ENCODE measurements at places on chromosomes 7 and 10. TPM values are rescaled to one million over a fixed set of nuclear protein-coding genes. Genes with fewer than 3 reads are reported as not detected.

GRCh38 chr10:122286867-122287266 lies 15.8 kb downstream of the BTBD16 start:
- DNase-seq = peak; percentile 90

Gene LRGUK
- 1.6 TPM for total RNA-seq

GRCh38 chr10:61356354-61356753 lies 96.8 kb downstream of the TMEM26 start:
- no peak for DNase-seq

DNA sequence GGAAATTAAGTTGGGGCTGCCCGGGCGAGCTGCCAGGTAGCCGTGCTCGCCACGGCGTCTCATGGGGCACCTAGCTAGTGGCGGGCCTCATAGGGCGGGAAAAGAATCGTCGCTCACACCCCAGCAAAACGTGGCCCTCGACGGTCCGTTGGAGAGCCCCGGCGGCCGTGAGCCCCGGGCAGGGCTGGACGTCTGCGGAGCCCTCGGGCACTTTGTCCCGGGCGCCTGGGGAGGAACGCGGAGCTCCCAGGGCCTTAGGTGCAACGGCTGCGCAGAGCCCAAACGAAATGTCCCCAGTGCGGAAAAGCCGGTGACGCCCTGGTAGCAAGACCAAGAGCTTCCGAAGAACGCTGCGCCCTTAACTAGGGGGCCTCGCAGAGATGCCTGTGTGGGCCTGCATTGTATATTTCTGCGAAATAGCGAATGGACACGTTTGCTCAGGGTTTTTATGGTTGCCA lies 866 bp upstream of the SFMBT2 start:
- DNase-seq = peak; percentile 36

DNA sequence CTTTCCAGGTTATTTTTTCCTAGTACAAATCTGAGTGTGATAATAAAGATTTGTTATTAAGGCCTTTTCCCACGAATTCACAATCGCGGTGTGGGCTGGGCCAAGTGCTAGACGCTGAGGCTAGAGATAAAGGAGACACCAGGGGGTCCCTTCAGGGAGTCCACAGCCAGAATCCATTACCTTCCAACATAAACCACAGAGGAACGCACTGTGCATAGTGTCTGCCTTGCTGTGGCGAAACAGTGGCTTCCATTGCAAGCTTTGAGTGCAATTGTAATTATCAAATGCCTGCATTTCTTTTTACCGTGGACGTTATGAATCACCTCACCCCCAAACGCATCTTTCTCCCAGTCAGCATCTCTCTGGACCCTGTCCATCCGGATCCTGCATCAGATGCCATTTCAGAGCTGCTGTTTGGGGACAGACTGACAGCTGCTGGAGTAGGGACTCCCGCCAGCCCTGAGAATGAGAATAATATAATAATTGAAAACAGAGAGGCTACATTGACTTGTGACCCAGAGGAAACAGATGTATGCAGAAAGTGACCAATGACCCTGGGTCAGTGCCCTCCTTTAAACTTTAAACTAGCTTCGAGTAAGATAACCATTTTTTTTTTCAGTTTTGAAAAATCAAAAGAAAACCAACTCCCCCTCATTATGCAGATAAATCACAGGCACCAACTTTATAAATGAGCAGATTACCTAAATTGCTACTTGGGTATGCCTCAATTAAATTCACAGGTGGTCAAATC lies 456.2 kb upstream of the NRP1 start:
- DNase-seq = no peak

DNA sequence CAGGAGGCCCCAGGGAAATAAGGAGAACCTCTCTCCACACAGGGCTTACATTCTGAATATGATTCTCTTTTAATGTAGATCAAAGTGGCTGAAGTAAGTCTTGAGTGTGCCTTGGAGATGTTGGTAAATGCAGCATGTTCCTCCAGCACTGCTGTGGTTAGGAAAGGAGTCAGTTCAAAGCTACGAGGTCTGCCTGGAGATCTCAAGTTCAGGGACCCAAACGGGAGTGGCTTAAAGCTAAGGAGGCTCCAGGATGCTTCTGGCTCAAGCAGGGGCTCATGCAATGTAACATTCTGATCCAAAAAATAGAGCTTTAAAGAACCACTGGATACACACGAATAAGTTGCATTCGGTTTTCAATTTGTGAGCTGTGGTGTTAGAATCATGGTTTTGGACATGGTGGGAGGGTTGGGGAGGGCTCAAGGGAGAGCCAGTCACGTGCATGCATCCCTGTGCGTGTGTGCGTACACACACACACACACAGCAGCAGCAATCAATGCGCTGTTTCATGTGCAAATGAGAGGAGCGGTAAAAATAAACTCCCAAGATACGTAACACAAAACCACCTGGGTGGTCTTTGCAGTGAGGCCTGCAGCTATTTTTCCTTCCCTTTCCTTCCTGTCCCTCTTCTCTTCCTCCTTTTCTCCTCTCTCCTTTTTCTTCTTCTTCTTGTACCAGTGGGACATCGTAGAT lies 70.5 kb downstream of the AOAH start:
- DNase-seq = peak; percentile 37

DNA sequence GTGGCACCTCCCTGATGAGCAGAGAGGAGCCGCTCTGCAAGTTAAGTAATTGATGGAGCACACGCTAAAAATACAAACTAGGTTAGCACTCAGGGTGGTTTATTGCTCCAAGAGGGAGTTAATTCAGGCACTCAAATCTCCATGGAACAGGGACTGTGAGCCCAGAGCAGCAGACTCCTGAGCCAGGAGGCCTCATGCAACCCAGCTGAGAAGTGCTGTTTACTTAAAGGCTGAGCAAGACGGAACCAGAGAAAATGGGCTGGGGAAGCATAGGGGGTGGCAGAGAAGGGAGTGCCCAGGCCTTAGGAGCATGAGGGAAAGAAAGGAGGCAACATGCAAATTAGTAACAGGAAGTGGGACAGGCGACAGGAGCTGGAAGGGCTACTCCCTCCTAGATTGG lies 174.1 kb downstream of the KCNMA1 start:
- DNase-seq = no peak

- DNase-seq = no peak
These were observed 28.1 kb downstream of the PLAC9 start for GRCh38 chr10:80160361-80161320.

Gene H2BK1
- total RNA-seq = not detected

Gene CTNNA3
- total RNA-seq = 15.5 TPM

Gene CYP26C1
- not detected for total RNA-seq

- DNase-seq = peak; percentile 94
These were observed 199.3 kb downstream of the SNX10 start for GRCh38 chr7:26490640-26491624.

DNA sequence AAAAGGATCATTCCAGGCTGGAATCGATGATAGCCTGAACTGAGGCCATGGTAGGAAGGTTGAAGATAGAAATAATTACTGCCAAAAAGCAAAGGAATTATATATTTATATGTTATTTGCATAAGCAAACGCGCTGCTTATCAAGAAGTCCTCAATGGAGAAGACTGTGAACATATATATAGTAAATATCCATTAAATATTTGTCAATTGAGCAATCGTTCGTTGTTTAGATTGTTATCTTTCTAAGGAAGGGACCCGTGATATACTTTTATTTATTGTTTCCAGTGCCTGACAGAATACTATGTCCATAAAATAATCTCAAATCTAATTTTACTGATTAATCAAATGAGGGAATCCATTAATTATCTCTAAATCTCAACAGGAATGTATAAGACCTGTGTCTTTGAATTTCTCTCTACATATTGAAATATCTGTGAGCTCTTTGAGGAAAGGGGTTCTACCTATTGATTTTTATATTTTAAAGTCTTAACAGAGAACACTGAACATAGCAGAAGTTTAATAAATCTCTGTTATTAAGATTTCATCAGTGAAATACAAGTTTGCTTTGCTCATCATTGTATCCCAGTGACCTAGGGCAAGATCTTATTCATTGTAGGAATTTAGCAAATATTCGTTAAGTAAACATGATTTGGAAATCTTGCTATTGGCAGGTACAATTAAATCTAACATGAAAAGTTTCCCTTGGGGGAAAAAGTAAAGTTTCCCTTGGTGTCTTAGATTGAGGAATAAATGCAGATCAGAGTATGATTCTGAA lies 12.0 kb upstream of the HERC4 start:
- no peak for DNase-seq

Gene FAM25G
- total RNA-seq = not detected

DNA sequence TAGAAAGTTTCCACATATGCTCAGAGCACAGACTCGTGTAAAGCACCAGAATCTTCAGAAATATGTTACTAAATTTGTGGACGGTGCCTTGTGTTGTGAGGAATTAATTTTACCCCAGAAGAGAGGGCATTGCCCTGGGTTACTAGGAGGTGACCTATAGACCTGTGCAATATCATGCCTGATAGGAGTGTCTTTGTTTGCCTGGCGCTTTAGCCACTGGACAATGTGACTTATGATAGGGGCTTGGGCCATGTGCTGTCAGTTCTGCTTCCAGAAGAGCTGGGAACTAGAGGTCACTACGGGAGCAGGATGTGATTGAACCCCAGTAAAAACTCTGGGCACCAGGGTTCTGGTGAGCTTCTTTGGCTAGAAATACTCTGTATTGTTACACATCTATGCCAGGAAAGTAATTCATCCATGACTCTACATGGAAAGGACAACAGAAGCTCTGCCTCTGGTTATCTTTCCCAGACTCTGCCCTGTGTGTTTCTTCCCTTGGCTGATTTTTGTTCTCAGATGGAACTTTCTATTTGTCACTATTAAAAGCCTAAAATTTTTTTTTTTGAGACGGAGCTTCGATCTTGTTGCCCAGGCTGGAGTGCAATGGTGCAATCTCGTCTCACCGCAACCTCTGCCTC lies 75.5 kb downstream of the SIRT1 start:
- DNase-seq = no peak

GRCh38 chr7:132782777-132783640 lies 206.7 kb upstream of the PLXNA4 start:
- DNase-seq = no peak

Gene SCIN
- total RNA-seq = 9.5 TPM

GRCh38 chr10:43265799-43266721 lies 805 bp downstream of the RASGEF1A start:
- no peak for DNase-seq

Gene ADRA2A
- 4.3 TPM for total RNA-seq

DNA sequence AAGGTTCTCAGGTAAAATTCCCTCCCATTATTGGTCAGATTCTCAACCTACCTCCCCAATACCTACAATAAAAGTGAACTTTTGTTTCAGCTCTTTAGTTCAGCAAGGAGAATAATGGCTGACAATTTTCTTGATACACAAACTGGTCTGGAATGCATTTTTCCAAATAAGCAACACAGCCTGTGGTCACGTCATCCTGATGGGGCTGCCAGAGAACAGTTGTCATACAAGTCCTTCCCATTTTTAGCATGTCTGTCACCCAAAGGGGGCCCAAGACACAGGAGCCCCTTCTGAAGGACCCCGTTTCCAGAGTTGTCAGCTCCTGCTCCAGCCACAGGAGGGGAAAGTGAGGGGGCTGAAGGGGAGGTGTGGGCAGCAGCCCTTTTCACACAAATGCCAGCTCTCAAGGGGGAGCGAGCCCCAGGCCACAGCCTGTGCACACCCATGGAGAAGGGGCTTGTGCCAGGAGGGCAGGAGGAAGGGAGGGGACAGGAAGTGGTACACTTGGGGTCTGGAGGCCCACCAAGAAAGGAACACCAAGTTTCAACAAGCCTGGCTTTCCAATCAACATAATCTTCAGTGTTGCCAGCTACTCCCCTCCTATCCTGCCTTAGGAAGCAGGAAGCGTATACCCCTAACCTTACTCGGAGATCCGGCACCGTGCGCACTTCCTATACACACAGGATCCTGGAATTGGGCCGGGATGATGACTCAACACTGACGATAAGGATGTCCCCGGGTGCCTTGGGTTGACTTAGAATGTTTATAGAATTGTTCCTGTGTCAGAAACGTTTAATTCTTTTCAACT lies 43.4 kb upstream of the PDLIM1 start:
- no peak for DNase-seq

Gene SLC39A12
- total RNA-seq = not detected

DNA sequence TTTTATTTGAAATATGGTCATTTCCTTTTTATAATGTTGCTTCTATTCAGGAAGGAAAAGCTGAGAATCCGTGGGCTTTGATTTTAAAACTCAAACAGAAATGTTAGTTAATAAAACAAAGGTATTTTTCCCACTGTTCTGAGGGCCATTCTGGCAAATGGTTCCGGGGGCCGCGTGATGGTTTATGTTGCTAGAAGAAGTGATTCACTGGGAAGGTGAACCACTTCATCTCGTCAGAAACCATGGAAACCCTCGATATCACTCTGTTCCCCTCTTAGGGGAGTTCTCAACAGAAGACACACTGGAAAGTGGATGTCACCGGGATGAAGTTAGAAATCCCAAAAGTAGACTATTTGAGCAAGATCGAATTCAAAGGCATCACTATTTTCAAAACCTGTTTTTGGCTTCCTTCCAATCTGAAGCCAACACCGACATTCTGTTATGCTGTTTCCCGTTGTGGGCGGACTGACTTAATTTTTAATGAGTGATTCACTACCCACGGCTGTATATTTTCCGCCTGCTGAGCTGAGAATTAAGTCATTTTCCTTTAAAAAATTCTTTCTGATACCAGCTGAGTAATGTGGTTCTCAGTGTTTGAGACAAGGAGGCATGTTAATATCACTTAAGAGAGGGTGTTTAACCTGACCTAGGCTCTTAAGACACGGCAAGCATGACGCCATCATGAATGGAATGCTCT lies 84.1 kb downstream of the PTPRE start:
- no peak for DNase-seq

GRCh38 chr10:94496646-94497045 lies 48.9 kb upstream of the HELLS start:
- no peak for DNase-seq

Gene STAMBPL1
- 17.2 TPM for total RNA-seq

DNA sequence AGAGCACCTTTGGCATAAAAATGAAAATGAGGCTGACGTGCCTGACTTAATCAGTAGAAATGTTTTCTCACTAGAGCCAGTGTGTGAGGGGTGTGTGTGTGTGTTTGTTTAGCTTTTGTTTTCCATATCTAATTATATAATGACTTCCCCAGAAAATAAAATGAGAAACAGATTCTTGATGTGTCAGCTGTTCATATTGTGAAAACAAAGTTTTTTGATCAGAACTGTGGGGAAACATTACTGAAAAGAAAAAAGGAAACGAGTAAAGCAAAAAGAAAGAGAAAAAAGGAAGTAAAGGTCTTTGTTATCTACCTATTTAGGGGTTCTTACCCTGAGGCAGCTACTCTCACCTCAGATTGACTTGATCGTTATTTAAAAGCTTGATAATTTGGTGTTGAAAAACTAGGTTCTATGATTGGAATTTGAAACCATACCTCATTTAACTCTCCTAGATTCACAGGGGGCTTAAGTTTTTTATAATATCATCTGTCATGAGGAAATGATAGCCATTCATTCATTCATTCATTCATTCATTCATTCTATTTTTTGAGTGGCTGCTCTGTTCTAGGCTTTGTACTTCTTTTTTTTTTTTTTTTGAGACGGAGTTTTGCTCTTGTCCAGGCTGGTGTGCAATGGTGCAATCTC lies 58.0 kb downstream of the CREM start:
- no peak for DNase-seq

Gene RELN
- 31.9 TPM for total RNA-seq

DNA sequence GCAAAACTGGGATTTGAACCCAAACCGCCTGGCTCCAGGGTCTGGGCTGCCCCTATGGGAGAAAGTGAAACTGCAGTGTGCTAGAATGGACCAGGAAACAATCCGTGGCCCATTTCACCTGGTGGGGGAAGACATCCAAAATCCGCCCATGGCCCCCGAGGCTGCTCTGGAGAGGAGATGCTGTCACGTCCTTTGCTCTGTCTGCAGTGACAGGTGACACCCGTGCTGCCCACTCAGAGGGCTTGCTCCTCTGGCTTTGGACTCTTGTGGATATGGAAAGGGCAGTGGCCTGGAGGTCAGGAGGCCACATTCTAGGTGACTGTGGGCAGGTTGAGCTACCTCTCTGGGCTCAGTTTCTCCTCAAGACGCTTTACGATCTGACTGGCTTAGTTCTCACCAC lies 151.2 kb upstream of the GPR26 start:
- no peak for DNase-seq
